ENCODE measurements at places on chromosomes 12 and 14. TPM values are rescaled to one million over a fixed set of nuclear protein-coding genes. Genes with fewer than 3 reads are reported as not detected.
A peak's percentile ranks its signal among the peaks of the same experiment; 100 is the strongest.

Gene C1S
- 32.6 TPM for total RNA-seq

Gene RERG
- total RNA-seq = not detected

Gene WNT1
- total RNA-seq = not detected

Gene MPHOSPH9
- total RNA-seq = 20.7 TPM

Gene PTHLH
- not detected for total RNA-seq

Gene GRIP1
- not detected for total RNA-seq

Gene KLRF1
- total RNA-seq = 1.8 TPM

Gene SERPINA5
- not detected for total RNA-seq

DNA sequence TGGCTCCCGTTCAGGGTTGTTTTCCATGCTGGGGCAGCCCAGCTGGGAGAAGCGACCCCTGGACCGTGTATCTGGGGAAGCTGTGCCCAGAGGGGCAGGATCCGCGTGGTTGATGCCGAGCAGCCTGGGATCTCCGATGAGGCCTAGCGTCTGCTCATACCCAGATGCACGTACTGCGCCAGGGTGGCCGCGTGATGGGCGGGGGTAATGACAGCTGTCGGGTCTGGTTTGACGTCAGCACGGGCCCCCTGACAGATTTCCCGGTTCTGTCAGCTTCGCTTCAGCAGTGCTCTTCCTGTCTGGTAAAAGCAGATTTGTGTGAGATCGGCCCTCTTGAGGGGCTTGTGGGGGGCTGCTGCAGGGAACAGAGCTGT, 147.3 kb downstream of the TSPAN9 start:
- no peak for DNase-seq

DNA sequence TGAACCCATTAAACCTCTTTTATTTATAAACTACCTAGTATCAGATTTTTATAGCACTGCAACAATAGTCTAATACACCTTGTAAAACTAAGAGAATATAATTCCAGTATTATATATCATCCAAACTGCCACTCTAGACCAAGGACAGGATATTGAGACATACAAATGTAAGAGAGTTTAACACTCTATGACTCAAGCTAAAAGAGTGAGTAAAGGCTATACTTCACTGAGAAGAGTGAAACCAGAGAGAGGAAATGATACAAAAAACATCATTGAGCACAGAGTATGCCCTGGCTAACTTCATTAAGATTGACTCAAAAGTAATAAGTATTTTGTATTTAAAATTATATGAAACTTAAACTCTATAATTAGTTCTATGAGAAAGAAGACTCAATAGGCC, 1951.9 kb upstream of the SEL1L start:
- DNase-seq = no peak

DNA sequence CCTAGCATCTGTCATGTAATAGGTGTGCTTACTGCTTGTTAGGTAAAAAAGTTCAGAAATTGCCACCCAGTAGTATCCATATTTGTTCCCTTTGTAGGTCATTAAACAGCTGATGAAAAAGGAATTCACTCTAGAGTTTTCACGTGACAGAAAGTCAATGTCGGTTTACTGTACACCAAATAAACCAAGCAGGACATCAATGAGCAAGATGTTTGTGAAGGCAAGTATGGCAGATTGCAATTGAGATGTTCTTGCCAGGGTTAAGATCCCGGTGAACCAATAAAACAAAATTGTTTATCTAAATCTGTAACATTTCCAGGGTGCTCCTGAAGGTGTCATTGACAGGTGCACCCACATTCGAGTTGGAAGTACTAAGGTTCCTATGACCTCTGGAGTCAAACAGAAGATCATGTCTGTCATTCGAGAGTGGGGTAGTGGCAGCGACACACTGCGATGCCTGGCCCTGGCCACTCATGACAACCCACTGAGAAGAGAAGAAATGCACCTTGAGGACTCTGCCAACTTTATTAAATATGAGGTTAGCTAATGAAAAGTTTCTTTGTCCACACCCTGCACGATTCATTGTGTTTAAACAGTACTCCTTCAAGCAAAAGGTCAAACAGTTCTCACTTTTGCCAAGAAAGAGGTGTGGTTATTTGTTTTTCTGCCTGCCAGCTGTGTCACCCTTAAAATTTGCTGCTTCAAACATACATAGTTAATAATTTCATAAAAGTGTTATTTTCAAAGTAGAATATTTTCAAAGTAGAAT, 58.3 kb downstream of the ATP2A2 start:
- no peak for DNase-seq

GRCh38 chr14:89629383-89629782, 212.3 kb upstream of the FOXN3 start:
- DNase-seq = no peak

DNA sequence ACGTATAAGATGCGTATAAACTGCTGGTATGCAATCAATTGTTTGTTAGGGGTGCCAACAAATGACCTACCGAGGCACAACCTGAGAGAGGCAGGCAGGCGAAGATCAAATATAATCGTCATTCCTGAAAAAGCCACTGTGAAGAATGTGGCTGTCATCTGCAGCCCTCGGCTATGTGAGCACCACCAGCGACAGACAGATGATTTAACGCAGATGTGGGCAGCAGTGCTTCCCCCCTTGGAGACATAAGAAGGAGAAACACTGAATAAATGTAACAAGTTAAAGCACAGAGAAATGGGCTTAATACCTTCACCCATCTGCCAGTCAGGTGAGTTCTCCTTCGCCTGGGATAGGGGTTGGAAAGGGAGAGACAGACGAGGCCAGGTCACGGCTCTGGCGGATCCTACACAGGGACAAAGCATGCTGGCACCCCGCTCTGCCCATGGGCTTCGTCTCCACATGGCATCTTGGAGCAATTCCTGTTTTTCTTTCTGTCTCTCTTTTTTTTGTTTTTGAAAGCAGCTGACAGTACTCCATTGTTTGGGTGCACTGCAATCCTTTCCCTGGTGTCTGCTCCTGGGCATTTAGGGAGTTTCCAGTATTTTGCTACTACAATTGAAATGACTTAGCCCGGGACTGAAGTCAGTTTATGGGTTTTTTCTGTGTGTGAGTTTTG, 28.1 kb downstream of the TNFAIP2 start:
- no peak for DNase-seq

GRCh38 chr12:96420277-96420835, 20.1 kb upstream of the CDK17 start:
- no peak for DNase-seq

- no peak for DNase-seq
Measured at GRCh38 chr12:68482660-68483059, 128.0 kb upstream of the RAP1B start.

GRCh38 chr12:100326208-100326607, 30.7 kb upstream of the SLC17A8 start:
- no peak for DNase-seq

- DNase-seq = no peak
Measured at GRCh38 chr12:112837629-112838197, 46.2 kb downstream of the RPH3A start.

DNA sequence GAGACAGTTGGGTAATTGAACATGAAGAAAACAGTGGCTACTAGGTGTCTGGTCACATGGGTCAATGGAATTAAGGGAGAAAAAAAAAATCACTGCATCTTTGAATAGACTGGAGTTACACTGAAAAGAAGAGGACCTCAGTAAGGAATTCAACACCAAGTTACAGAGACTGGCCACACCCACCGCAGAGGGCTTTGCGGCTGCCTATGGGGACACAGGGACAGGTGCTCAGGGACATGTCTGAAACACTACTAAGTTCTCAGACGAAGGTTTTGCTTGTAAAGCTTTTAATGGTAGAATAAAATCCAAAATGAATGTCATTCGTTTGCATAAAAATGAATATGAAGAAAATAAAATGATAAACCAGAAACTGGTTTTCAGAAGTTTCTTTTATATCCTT, 93.8 kb downstream of the STXBP6 start:
- DNase-seq = no peak

DNA sequence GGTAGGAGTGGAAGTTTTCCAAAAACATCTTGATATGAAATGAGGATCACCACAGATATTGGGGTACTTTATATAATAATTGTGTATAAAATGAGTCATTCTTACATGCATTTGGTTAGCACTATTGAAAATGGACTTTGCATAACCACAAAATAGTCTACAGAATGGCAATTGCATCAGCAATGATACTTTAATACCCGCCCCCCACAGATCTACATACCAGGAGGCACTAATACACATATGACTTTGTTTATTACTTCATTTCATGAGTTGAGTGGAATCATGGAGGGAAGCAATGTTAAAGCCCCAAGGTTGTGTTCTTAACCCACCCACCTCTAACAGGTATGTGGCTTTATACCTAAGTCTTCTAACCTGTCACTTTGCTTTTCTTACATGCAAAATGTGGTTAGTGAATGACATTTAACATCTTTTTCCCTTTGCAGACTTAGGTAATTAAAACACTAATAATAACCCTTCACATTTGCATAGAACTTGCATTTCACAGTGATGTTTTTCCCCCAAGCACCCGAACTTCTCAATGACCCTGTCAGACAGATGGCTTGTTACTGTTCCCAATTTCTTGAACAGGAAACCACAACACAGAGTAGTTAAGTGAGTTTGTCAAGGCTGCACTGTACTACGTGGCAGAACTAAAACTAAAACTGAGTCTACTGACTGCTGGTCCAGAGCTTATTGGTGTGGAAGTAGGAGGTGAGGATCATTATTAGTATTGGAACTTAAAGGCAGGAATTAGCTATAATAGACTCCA, 101.9 kb downstream of the NPAS3 start:
- no peak for DNase-seq

DNA sequence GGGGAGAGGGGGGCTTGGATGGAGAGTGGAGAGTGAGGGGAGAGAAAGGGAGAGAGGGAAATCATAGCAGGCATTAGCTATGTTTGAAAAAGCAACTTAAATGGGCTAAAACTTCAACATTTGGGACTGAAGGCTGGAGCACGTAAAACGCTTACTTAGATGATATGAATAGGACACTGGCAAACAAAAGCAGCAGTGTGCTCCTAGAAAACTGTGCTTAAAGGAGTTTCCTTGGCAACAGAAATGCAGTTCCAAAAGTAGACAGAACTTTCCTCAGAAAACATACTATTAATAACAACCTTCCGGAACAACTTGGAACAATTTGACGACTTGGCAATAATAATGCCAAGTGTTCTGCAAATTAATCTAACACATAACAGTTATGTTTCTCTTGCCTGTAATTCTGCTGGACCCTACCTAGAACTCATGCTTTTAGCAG, 235.5 kb upstream of the NPAS3 start:
- DNase-seq = no peak

DNA sequence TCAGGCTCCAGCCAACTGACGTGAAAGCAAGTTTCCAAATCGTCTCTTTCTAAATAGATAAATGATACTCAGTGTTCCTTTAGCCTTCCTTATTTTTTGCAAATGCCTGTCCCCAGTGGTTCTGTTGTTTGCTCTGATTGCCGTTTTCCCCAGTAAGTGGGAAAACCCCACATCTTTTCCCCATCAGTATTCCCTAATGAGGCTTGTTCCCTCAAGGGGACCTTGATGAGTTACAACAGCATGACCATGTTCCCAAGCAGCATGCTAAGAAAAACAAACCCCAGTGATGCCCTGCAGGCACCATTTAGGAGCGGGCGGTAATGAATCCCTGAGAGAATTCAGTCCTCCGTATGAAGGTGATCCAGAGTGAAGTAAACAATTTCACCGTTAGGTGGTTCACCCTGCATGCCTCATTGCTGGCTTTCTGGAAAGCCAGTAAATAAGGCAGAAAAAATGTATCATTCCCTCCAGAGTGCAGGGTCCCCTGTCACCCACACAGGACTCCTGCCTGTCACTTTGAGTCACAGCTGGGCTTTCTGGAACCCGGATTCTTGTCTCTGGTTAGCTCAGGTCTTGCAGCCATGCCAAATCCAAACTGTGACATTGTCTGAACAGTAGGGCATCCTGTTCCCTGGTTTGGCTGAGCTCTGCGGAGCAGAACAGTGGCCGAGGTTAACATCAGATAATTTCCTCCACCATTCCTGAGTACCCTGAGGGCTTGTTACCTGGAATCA, 222.6 kb downstream of the RGS6 start:
- no peak for DNase-seq

DNA sequence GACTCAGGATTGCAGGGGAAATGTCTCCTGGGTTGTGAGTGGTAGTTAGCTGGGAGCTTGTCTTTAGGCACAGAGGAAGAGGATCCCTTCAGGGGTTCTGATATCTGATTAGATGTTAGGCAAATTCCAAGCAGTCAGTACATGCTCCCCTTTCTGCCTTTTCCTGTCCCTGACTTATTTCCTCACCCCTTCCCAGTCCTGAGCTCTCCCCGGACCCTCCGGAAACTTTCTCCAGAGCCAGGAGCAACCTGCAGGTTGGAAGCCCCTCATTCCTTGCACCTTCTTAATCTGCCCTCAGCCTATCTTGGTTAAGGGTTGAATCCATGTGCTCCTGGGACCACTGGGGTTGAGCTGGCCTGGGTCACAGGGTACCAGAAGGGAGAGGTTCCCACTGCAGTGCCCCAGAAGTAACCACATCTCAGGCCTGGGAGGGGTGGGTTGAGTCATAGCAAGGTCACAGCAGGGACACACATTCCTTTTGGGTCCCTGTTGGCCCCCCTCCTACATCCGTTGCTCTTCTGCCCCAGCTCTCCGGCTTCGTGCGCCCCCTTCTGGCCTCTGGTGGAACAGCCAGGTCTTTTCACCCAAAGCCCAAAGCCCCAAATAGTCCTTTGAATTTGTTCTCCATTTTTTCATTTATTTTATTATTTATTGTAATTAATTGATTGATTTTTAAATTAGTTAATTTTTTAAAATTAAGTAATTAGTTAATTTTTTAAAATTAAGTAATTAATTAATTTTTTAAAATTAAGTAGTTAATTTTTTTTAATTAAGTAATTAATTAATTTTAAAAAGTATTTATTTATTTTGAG, 1.8 kb downstream of the IGFBP6 start:
- DNase-seq = peak; percentile 95

GRCh38 chr12:90181216-90181615, 472.6 kb upstream of the ATP2B1 start:
- DNase-seq = no peak

DNA sequence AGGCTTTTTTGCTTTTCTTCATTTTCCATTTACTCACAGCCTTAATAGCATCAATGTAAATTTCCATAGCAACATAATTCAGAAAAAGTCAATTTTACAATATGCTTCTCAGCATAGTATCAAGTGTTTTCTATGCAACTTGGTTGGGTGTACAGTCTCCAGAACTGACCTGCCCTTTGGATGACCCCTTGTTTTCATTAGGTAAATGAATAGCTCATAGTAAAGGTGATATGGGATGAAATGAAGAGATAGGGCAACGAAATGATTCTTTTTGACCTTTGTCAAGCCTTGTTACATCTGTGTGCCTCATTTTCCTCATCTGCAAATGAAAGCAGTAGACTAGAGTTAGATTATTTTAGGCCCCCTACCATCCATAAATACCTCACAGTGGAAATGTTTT, 1081.0 kb downstream of the TMTC2 start:
- DNase-seq = no peak
